Stimulated activated CD4-positive, alpha-beta T cell treated with anti-CD3 and anti-CD28 coated beads, Interleukin-2, amount 100 ng/mL, for 48 hours (primary cell): ENCODE measurements at places on chromosomes 6 and 20.

- DNase-seq, result no peak
Measured at GRCh38 chr20:50691573-50692551, 520 bp upstream of the RIPOR3 start.

- DNase-seq, result no peak
Measured at GRCh38 chr6:82711105-82711827, 347.6 kb downstream of the TPBG start.

DNA sequence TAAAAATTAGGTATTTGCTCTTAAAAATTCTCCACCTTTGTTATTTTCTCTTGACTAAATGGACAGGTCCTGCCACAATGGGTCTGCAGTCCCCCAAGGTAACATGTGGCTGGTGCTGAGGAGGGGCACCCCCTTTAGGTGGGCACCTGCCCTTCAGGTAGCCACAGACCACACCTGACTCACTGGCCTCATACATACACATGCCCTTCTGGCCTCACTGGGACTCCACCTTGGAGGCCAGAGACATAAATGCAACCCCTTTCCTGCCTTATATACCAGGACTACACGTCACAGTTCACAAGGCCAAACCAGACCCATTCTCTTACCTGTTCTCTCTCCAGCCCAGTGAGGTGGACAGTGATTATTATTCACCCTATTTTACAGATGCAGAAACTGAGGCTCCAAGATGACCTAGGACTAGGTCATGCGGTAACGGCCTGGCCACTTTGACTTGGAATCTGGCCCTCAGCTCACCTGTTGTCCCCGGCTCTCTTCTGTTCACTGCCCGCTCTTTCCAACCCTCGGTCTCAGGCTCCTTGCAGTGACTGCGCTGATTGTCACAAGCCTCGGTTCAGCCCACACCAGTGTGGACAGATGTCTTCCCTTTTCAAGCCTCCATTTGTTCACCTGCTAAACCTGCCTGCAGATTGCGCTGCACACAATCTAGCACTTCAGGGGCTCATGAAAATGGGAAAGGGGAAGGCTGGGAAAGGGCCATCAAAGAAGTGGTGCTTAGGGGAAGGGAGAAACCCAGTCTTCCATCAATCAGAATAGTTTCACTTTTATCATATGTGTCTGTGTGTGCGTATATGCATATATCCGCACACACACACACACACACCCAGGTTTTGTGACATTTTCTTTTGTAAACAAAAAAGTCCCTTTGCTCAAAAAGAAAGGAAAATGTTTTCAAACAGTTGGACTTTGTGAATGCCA is 121.7 kb downstream of the BCAS1 start:
- no peak for DNase-seq

- no peak for DNase-seq
Measured at GRCh38 chr20:45322952-45323383, 14.9 kb upstream of the MATN4 start.

- no peak for DNase-seq
Measured at GRCh38 chr20:34535857-34536256, 19.6 kb downstream of the DYNLRB1 start.

GRCh38 chr20:24309596-24309995 is 159.8 kb upstream of the SYNDIG1 start:
- no peak for DNase-seq

GRCh38 chr6:30682143-30683117 is 4.0 kb downstream of the PPP1R18 start:
- DNase-seq, result peak; percentile 71

GRCh38 chr20:25421102-25421501 is 13.6 kb downstream of the GINS1 start:
- DNase-seq, result no peak

- no peak for DNase-seq
Measured at GRCh38 chr20:59405226-59406200, 105.1 kb downstream of the EDN3 start.

DNA sequence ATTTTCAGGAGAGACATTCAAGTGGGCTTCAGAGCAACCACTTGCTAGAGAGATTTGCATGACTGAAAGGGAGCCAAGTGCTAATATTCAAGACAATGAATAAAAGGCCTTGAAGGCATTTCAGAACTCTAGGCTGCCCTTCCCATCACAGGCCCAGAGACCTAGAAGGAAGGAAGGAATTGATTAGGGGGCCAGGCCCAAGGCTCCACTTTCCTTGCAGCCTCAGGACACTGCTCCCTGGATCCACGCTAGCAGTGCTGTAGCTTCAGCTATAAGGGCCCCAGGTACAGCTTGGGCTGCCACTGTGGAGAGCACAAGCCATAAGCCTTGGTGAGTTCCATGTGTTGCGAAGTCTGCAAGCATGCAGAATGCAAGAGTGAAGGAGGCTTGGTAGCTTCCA is 731.9 kb upstream of the FLRT3 start:
- no peak for DNase-seq

GRCh38 chr20:56445540-56445939 is 22.9 kb upstream of the RTF2 start:
- DNase-seq, result no peak

GRCh38 chr6:35165630-35166071 is 24.5 kb upstream of the TCP11 start:
- no peak for DNase-seq

- no peak for DNase-seq
Measured at GRCh38 chr6:97656236-97656635, 373.2 kb upstream of the MMS22L start.

DNA sequence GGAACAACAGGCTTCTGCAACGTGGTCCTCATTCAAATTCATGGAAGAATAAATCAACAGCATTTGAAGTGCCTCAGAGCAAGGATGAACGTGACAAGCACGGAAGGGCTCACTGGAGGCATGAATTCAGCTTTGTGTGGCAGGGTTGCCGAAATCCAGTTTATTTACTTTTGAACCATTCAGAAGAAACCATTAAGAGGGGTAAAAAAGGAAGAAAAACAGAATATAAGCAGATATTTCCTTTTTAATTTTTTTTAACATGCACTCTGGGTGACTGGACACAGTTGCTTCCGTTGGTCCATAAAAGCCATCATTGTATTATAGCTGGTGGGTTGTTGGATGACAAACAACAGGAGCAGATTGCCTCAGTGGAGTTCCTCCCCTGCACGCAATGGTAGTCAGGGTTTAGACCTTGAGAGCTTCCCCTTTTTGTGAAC is 17.3 kb upstream of the SNRPB2 start:
- no peak for DNase-seq

DNA sequence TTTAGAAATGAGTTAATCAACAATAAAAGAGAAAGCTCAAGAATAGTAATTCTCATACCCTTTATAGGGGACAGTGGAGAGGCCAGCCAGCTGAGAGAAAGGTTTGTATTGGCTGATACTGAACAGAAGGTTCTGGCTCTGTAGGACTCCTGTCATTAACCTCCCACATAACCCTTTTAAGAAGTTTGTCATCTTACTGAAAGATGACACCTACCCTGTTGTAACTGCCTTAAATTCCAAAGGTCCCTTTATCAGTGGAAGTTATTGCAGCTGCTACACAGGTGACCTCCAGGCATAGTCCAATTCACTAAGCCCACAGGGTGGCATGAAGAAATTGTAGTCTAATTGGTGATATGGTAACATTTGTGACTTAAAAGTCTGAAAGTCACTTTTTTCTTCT is 790.1 kb downstream of the TENT5A start:
- no peak for DNase-seq

DNA sequence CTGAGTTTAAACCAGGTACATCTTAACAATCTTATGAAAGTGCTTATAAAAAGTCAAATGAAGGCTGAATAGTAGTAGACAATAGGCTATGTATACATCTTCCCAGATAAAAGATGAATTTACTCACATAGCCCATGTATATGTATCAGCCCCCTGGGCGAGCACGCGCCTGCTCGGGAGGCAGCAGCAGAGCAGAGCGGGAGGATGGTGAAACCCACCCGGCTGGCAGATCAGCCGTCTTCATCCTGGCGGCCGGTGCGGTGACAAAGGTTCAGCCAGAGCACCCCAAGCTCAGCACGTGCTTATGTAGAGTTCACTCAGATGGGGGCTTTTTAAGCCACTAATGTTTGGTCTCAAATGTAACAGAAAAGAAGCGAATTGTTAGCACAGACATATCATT is 184.8 kb downstream of the KIF6 start:
- DNase-seq, result no peak

GRCh38 chr20:13024596-13024995 is 15.8 kb downstream of the SPTLC3 start:
- DNase-seq, result no peak

DNA sequence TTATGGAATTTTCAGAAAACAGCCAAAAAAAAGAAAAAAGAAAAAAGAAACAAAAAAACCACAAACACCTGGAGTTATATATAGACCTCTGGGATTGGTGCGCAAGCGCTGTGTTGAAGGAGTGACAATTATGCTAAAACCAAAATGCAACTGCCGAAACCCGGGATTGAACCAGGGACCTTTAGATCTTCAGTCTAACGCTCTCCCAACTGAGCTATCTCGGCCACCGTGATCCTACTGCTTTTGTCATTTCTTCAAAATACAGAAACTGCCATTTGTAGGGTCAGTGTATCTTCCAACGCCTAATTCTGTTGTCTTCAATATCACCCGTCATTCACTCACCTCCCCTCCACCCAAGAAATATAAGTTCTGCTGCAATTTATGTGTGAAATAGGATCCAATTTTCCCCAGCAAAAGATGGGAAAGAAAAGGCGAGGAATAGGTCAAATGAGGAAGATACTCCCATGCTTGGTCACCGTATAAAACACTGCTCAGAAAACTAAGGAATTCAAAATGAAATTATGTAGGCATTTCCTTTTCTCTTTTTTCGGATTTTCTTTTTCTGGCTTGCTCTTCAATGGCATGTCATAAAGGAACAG is 116.0 kb downstream of the TRIM27 start:
- DNase-seq, result peak; percentile 44

GRCh38 chr6:156832669-156833068 is 55.5 kb downstream of the ARID1B start:
- no peak for DNase-seq

DNA sequence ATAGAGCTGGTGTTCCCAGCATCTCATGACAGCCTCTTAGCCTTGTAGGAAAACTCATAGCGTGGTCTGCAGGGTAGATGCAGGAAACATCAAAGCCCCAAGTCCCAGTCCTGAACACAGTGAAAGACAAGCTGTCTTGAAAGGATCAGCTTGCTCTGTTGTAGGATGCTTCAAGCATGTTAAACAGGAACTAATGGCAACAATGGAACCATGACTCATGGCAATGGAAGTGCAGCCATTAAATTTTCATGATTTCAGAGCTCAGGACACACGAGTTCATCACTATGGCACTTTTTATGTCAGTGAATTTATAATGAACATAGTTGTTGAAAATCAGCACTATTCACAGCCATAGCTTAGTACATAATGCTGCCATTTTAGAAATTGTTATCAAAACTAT is 367.7 kb downstream of the KIF16B start:
- no peak for DNase-seq

- DNase-seq, result no peak
Measured at GRCh38 chr6:44071670-44072451, 55.4 kb downstream of the MRPL14 start.

DNA sequence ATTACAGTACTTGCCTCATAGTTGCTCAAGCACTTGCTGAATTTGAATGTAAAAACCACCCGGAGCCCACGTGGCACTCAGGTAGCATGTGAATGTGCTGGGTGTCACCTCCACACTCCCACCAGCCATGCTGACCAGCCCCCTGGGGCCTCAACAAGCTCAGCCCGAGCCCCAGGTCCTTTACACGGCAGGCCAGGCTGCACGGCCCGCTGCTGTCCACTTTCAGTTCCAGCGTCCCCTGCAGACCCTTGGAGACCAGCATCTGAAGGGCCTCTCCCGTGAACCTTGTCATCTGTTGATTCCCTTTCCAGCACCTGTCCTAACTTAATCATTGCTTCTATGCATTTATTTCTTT is 33.3 kb upstream of the ZBP1 start:
- no peak for DNase-seq

DNA sequence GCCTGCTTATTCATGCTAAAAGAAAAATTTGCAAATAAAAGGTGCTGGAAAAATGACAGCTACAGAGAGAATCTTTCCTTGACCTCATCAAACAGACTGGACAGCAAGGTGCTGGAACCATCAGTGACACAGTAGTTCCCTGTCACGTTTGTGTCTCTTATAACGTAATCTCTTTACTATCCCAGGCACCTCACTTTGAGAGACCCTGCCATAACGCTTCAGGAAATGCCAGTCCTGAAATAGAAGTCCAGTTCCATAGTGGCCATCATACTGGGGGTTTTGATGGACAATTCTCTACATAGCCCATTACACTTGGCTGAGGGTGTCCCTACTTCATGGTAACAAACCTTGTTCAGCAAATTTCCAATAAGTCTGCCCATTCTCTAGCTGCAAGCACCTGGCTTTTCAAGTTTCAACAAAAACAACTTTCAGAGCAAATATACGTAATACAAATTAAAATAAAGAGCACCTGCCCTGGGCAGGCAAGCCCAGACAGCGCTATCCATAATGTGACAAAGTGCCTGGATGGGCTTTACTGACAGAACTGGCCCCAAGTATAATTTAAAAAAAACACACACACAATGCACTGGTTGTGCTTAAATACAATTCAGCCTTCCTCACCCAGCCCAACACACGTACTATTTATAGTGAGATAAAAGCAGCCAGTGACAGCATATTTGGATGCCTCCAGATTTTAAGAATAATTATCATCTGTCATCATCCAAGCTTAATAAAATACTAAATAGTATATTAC is 38.7 kb downstream of the CNKSR3 start:
- DNase-seq, result no peak

DNA sequence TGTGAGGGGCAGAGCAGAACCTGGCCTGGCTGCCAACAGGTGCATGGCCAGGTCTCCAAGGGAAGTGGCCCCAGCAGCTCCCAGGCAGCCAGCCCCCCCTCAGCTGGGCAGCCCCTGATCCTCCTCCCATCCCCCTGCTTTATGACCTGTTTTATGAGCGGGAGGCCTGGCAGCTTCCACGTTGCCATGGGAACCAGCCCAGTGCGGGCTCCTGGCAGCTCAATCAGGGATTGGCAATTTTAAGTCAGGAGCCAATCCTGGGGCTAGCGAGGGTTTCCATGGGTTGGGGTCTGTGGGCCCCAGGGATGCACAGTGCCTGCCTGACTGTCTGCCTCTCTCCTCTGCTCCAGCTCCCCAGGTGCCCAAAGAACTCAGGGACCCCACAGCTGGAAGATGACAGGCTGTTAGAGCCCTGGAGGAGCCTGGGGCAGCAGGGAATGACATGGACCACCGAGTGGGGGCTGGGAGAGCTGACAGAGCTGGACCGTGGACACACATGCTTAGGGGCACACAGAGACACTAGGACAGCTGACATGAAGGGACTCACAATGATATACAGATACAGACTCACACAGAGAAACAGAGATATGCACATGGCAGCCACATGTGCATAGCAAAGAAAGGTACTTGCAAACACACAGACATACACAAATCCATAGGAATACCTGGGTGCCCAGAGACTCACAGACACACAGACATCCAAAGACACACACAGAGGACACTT is 56.5 kb upstream of the SIRPA start:
- DNase-seq, result no peak

GRCh38 chr20:33442136-33443005 is 1.2 kb downstream of the SNTA1 start:
- no peak for DNase-seq

- peak; percentile 19 for DNase-seq
Measured at GRCh38 chr20:3889489-3890397, 556 bp downstream of the PANK2 start.

- no peak for DNase-seq
Measured at GRCh38 chr6:84853901-84854300, 89.5 kb upstream of the TBX18 start.
